Mesenteric fat pad (tissue), 1 donor: ENCODE measurements at places on chromosomes 12 and 14. TPM values are rescaled to one million over a fixed set of nuclear protein-coding genes. Genes with fewer than 3 reads are reported as not detected.

DNA sequence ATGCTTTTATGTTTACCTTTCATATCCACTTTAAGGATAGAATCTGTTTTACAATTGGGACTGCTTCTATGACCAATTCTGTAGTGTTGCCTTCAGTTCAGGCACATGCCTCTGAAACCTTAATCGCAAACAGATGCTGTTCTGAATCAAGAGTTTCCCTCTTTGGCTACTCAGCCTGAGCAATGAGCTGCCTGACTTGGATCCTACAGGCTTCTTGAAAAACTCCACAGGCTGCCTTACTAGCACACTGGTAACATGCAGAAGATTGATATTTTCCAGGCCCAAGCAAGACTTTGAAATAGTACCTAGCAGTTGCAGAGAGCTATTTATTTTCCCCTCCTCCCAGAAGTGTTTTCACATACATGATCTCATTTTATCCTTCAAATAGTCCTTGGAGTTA, 34.8 kb upstream of the PMCH start:
- DNase-seq = no peak

GRCh38 chr14:75084513-75084912, 15.1 kb downstream of the ZC2HC1C start:
- no peak for DNase-seq

The ARHGEF40 gene
- 81.1 TPM for total RNA-seq

The ACVRL1 gene
- 85.2 TPM for total RNA-seq

DNA sequence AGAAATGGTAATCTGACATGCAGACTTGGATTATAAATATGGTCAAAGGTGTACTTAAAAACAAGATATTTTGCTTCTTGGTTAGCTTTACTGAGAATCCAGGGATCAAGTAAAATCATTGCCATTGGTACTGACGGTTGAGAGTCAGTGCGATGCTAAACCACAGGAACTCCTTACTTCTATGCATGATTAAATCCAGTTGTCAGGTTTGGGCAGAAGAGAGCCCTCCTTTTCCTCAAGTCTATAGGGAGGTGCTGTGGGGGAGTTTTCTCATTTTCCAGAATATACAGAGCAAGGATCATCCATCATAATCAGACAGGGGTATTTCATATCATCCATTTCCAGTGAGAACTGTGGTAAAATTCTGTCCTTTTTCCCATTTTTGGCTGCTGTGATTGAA, 839.1 kb downstream of the NRXN3 start:
- DNase-seq = no peak

DNA sequence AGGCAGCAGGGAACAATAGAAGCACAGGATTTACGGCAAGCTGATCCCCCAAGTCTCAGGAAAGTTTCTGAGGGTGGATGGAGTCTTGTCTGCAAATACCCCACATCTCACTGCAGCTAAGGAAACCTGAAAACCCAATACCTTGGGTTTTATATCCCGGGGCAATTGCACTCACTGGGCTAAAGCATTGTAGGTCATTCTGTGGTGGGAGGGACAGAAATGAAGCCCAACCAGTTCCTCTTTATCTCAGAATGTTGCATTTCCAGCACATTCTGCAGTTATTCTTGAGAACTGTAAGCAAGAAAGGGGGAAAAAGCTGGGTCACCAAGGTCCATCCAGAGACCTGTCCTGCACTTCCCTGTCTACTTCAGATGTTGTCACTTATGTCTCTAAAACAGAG, 39.8 kb downstream of the C12orf42 start:
- no peak for DNase-seq

DNA sequence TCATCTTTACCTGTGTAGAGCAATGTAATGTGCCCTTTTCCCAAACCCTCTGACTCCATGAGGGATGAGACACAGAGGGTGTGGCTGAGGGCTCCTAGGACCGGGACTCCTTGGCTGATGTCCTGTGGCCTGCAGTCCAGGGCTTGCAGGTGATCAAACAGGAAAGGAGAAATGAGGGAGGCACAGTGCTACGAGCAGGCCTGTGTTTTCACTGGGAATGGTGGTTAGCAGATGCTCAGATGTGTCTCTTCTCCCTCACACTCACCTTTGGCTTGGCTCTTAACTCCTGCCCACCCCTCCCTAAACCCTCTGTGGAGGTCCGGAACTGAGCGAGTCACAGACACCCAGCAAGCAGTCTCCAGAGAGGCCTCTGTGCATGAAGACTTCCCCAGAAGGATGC, 254.4 kb downstream of the DAD1 start:
- no peak for DNase-seq

GRCh38 chr12:68370006-68370590, 37.9 kb upstream of the MDM1 start:
- DNase-seq = no peak

The ANKRD33 gene
- not detected for total RNA-seq

- no peak for DNase-seq
These were observed 27.4 kb upstream of the PRKD1 start for GRCh38 chr14:29955087-29955486.

The PRKD1 gene
- 10.4 TPM for total RNA-seq

DNA sequence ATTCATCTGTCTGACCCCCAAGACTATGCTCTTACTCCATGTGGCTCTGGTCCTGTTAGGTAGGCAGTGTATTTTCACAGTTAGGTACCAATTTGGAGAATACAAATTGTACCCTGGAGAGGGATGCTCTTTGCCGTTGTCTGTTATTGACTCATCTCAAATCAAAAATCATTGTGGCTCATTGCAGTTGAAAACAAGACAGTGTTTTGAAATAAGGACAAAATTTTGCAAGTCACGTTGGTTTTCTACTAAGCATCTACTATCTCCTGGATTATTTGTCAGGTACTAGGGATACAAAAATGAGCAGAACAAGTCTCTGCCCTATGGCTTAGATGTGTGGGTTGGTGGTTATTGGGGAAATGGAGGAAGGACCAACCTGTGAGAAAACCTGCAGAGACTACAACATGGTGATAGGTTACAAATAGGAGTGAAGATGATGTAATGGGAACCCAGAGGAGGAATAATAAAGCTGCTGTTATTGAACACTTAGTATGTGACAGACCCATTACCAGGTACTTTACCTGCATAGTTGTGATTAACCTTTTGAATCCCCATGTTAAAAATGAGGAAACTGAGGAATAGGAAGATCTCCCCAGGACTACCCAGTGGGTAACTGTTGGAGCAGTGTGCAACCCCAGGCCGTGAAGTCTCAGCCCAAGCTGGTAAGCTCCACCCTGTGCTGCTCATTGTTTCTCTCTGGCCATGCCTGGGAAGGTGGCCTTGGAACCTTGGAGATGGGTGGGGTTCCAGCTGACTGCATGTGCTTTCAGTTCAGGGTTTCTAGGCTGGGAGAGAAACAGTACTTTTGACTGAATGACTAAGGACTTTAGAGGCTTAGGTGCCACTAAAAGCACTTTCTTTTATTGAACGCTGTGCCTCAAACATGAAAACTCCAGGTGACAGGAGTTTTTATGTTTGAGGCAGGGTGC, 72.9 kb upstream of the SRSF5 start:
- no peak for DNase-seq

GRCh38 chr14:80954687-80955299, 628 bp upstream of the TSHR start:
- peak; percentile 92 for DNase-seq

DNA sequence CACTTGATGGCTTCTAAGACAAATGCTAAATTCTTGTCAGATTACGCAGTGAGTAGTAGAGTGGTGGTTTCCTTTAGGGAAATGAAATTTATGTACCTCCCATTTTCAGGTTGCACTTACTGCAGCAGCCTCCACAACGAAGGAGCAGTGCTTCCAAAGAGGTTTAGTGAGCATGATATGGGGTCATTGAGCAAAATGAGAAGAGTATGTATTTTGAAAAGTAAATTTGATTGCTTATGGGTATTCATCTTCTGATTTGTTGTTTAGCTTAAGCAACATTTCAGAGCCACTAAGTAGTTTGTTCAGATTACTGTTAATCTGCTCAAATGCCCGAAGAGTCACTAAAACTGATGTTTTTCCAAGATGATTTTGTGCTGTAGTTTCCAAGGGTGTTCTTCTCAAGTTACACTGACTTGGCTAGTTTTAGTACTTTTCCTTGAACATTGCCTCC, 493.6 kb downstream of the PCNX1 start:
- no peak for DNase-seq

DNA sequence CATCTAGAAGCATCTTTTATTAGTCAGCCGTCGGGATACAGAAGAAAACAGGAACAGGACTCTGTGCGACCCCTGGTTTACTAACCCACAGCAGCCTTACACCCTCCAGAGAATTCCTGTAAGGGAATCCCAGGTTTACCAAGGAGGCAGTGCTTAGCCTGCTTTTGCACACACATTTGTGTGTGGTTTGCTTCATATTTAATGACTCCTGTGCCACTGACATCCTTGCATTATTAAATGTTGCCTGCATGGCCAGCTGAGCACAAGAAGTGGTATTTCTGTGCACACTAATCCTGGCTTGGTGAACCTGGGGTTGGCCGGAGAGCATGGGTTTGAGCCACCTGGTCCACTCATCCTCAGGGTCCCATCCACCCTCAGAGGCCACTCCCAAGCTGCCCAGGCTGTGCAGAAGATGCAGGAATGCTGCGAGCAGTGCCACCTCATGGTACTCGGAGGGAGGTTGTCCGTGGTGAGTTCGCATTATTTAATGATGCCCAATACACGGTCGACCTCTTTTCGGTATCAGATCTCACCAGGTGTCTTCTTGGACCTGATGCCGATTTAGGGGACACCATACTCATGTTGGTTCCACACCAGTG, 152.4 kb upstream of the RTL1 start:
- DNase-seq = no peak

DNA sequence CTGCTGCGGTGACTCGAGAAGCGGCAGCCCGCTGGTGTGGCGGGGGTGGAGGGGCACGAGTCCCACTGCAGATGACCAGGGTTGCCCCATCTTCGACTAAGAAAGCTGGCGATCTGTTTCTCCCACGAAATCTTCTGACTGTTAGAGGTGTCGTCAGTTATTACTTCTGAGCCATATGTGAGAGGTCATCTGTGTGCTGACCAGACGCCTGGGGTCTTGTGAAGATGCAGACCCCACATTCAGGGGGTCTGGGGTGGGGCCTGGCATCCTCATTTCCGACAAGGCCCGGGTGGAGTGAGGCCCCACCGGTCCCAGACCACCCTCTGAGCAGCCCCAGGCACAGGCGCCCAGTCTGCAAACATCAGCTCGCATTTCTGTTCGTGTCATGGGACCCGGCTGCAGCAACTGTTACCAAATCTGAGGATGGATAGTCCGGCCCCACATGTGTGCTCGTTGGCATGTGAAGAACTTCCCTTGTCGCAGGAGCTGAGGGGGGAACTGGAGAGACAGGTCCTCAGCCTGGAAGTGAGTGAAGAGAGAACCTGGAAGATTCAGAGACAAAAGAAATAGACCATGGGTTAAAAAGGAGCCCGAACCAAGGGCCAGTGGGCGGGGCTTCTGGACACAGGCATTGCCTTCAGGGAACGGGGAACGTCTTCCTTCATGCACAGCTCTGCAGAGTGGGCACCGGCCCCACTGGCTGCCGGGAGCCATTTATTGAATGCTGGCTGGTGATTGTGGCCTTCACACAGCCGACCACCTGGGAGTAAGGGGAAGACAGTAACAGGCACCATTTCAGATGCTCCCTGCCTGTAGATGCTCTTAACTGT, 135.2 kb downstream of the ADGRD1 start:
- peak; percentile 82 for DNase-seq

GRCh38 chr12:105814283-105814682, 324.5 kb downstream of the NUAK1 start:
- no peak for DNase-seq

DNA sequence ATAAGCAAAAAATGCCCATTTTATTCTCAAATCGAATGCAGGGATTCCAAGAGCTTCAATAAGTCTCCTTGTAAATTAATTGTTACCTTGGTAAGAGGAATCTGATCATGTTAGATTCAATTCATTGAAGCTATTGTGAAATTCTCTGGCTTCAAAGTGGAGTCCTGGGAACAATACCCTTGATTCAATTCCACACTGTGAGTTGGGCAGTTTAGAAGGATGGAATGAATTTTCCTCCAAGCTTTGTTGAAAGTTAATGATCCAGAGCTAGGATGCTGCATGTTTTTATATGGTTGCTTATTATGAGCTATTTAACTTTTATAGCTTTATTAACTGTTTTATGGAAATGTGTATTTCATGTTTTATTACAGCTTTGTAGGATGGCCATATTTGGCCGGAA, 89.9 kb upstream of the IGF1 start:
- no peak for DNase-seq

DNA sequence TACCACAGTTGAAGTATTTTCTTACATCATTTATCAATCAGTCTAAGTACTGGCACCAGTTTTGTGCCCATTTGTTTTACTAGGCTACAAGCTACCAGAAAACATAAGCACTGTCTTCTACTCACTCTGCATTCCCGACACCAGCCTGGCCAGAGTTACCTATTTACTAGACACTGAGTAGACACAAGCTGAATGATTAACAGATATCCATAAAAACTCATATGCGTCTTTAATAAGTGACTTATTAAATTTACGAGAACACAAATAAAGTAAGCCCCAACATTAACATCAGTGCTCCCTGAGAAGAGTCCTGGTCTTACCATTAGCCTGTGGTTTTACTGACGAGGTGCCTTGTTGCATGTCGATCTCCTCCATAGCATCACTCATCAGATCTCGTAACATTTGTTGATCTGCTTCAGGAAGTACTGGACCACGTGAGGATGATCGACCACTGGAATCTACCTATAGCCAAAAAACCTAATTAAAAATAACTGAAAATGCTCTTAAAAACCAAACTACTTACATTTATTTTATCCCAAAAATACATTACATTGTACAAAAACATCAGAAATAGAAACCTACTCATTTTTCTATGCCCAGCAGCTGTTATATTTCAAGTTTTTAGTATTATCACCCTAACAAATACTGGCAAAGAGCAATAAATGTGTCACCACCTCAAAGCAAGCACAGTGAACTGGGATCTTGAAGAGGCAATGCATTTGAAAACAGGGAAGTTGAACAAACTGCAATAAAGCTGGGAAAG, 53.3 kb downstream of the BDKRB1 start:
- no peak for DNase-seq

The CLEC4C gene
- total RNA-seq = not detected

The SERPINA5 gene
- 0.48 TPM for total RNA-seq

- DNase-seq = no peak
These were observed 163.3 kb downstream of the APAF1 start for GRCh38 chr12:98808243-98808875.

The SLC8A3 gene
- 0.16 TPM for total RNA-seq
